ENCODE measurements at places on chromosomes 11 and 22. TPM values are rescaled to one million over a fixed set of nuclear protein-coding genes. Genes with fewer than 3 reads are reported as not detected.

HBE1 gene
- total RNA-seq, result not detected

ART1 gene
- total RNA-seq, result 14.5 TPM

SHISA8 gene
- total RNA-seq, result 0.15 TPM

KRTAP5-9 gene
- not detected for total RNA-seq

NARS2 gene
- total RNA-seq, result 16.8 TPM

CCDC87 gene
- total RNA-seq, result 0.46 TPM

EHF gene
- total RNA-seq, result not detected

CCDC116 gene
- 0.13 TPM for total RNA-seq

OR10S1 gene
- total RNA-seq, result not detected

SLC5A1 gene
- 0.26 TPM for total RNA-seq

ANO3 gene
- not detected for total RNA-seq

TEX12 gene
- not detected for total RNA-seq

APOBEC3B gene
- total RNA-seq, result not detected

RASSF7 gene
- total RNA-seq, result 0.84 TPM

SLC16A8 gene
- not detected for total RNA-seq

HOATZ gene
- not detected for total RNA-seq

CLCF1 gene
- total RNA-seq, result 0.95 TPM

BRSK2 gene
- 0.19 TPM for total RNA-seq

TPH1 gene
- 0.28 TPM for total RNA-seq

ZW10 gene
- 16.5 TPM for total RNA-seq

TRPT1 gene
- total RNA-seq, result 131 TPM

MTFP1 gene
- total RNA-seq, result 68.7 TPM

ZNRF3 gene
- total RNA-seq, result 4.9 TPM
